CD4-positive, alpha-beta T cell treated with Interferon gamma for 1 hour (primary cell): ENCODE measurements at places on chromosomes 11 and 22.

DNA sequence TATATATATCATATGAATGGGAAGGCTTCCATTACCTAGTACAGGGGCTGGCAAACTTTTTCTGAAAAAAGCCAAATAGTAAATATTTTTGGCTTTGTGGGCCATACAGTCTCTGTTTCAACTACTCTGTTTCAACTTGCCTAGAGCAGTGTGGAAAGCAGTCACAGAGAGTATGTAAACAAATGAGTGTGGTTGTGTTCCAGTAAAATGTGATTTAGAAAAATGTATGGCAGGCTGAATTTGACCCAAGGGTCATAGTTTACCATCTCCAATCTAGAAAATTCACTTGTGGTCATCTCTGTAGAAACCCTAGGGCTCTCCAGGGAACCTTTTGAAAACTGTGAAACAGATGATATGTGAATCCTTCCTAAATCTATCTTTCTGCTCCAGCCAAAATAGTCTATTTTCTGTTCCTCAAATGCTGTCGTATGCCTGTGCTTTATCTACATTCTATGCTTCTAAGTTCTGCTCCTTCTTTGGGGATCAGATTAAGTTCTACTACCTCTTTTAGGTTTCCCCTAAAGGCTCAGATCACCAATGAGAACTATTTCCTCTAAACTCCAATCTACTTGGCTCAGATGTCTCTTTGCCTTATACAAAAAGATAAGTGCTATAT, 356.2 kb downstream of the METTL15 start:
- DNase-seq: no peak

DNA sequence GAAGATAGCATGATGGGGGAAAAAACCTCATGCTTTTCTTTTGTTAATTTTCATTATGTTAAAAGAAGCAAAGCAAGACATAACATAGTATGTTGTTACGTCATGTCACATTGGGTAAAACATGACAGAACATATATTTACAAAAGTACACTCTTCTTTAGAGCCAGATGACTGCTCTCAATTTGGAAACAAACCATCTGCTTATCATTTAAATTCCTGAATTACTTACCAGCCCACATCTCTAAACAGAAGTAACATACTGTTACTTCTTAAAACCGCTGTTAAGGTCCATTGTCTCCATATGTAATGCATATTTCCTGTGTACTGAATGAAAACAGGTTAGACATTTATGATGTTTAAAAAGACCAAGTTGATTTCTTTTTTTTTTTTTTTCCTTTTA, 100.0 kb downstream of the TMEM135 start:
- DNase-seq: no peak

- no peak for DNase-seq
Measured at GRCh38 chr11:72250661-72251464, 6.9 kb upstream of the PHOX2A start.

GRCh38 chr11:69652999-69653398, 12.0 kb downstream of the CCND1 start:
- no peak for DNase-seq

GRCh38 chr11:808427-809286, 1.1 kb upstream of the RPLP2 start:
- DNase-seq: no peak

- DNase-seq: no peak
Measured at GRCh38 chr11:115169251-115169650, 335.0 kb downstream of the CADM1 start.

- no peak for DNase-seq
Measured at GRCh38 chr11:92663539-92663938, 305.9 kb upstream of the MTNR1B start.

- DNase-seq: no peak
Measured at GRCh38 chr11:17631702-17632365, 84.8 kb downstream of the OTOG start.
